ENCODE measurements at places on chromosomes 3 and 15.

- no peak for DNase-seq
Observed at GRCh38 chr15:42640109-42640508, 64.7 kb downstream of the STARD9 start.

DNA sequence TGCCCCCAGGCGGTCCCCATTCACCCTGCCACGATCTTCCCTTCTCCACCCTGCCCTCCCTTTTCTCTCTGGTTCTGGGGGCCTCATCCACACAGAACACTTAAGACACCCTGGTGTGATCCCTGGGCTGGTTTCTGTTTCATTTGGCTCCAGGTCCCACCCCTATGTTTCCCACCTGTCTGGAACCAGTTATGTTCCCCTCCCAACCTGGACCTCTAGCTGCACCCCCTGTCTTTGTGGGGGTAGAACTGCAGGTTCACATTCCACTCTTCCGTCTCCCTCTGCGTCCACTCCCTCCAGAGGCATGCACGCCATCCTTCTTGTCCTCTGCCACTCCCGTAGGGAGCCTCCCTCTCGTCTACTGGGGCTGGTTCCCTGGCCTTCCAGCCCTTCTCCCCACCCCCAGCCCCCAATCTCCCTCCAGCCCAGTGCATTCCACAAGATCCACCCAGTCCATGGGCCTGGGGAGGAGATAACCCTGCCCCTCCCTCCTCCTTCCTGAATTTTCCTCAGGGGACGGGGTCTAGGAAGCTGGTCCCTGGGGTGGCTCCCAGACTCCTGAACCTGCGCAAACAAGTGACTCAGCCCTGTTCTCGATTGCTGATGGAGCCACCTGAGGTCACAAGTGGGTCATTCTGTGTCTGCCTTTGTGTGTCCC is 73.8 kb downstream of the ABTB1 start:
- no peak for DNase-seq

DNA sequence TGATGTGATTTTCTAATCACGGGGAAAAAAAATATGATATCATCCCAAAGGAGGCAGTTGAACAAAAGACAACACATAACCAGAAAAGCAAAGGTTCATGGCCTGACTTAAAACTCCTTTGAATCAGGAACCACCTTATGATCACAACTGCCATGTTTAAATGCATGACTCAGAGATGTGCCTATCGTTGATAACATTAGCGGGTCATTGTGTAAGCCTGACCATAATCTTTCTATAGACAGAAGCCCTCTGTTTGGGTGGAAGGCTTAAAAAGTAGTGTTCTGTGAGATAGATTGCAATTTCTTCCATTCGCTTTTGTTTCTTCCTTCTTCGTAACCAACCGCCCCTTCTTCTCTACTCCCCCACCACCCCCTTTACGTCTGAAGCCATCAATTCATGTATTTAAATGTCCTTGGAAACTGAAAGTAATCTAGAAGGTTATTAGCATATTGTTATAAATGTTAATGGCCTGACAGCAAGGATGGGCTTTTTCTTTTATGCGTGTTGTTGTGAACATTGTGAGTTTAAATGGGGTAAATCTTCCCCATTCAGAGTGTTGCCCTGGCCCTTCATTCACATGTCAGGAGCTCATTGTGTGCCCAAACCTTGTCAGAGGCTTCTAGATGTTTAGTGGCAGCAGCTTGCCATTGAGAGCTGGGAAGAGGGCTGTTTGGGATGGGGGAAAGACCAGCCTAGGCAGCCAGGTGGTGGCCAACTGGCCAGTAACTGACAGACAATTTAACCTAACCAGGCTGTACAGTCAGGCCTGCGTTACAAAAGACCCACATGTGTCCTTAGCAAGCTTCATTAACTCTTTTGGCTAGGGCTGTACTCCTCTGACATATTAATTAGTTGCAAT is 64.5 kb downstream of the EPHA3 start:
- DNase-seq = no peak

- no peak for DNase-seq
Observed at GRCh38 chr15:49418811-49419210, 4.2 kb upstream of the FGF7 start.

DNA sequence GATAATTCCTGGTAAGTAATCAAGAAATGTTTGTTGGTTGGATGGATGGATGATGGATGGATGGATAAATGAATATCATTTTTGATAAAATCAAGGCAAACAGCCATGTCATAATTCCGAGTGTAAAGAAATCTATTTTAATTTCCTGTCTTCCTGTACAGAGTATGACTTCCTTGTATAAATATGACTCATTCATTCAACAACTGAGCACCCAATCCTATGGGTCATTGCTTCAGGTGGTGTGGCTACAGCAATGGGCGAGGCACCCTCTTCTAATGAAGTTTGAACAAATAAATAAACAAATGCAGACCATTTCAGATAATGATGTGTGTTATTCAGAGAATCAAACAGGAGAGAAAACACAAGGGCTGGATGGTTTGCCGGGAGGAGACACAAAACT is 198.7 kb downstream of the TNIK start:
- DNase-seq = no peak

GRCh38 chr3:12560505-12561190 is 3.8 kb downstream of the MKRN2 start:
- no peak for DNase-seq

Measured in naive thymus-derived CD8-positive, alpha-beta T cell (primary cell).